Right ventricle myocardium inferior (tissue), 1 donor: ENCODE measurements at places on chromosomes 5 and 9. TPM values are rescaled to one million over a fixed set of nuclear protein-coding genes. Genes with fewer than 3 reads are reported as not detected.

Gene HSPB3
- 549 TPM for total RNA-seq

DNA sequence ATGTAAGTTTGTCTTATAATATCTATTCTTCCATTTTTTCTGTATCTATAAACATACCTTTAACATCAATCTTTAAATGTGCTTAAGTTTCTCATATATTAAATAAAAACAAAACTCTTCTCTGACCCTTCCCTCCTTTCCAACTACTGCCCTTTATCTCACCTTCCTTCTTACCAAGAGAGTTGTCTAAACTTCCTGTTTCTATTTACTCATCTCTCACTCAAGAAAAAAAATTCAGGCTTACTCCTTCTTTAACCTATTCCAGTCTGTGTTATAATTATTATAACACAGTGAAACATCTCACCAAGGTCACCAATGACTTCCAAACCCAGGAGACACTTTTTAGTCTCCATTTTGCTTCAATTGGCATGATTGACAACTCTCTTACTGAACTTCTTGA is 140.9 kb downstream of the CCDC171 start:
- DNase-seq: no peak

DNA sequence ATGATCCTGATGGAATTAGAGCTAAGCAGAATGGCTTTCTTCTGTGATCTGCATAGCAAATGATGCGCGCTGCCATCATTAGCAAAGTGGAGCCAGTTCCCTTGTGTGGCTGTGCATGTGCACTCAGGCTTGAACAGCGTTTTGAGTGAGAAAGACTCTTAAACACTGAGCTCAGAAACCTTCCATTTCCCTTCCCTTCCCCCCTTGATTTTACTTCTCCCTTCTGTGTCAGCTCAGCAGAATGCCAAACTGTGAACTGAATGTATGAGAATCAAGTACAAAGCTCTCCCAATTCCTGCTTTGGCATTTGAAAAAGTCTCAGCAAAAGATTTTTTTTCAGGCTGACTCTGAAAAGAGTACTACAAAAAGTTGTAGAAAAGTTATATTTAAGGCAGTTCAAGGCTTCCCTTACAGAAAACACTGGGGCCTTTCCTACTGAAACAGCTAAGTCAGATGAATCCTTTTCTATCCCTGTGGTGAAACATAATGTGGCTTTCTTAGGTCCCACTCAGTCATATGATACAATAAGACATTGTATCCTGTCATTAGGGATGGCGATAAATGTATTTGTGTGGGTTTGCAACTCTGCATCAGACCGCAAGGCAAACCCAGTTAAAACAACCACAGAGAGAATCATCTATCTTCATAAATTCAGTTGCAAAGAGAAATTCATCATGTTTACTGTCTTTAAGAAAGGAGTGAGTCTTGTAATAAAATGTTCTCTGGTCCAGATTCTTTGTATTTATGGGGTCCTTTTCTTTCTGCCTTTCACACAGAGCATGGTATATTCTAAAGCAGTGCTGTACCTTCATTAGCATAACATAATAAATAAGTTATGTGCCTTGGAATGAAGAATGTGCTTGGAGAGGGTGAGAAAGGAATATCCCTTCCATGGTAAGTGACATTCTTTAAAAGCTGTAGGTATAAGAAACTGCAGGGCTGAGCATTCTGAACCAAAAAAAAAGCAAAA is 222.6 kb downstream of the CAAP1 start:
- DNase-seq: no peak

DNA sequence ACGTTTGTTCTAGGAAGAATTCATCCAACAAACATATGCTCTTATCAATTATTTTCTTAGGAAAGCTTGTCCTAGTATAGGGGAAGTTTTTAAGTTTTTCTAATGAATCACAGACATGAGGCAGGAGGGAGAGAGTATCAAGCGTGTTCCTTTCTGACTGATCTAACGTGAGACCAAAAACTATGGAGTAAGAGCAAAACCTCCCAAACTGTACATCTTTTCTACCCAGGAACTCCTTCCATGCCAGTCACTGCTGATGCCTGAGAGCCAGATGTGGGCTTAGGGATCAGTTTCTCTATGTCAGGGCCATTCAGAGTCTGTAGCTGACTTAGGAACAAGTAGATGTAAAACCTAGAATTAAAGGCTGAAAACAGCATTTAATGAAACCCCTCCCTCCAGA is 51.7 kb upstream of the NFIB start:
- DNase-seq: no peak
